AG04449 (cell line): ENCODE measurements at places on chromosomes 5 and 9.
A peak's percentile ranks its signal among the peaks of the same experiment; 100 is the strongest.

GRCh38 chr9:20322212-20322611 is 300.1 kb downstream of the MLLT3 start:
- no peak for DNase-seq

GRCh38 chr5:149415066-149415967 is 36.2 kb upstream of the IL17B start:
- no peak for DNase-seq

GRCh38 chr9:137136261-137136880 is 2.6 kb upstream of the GRIN1 start:
- DNase-seq = no peak

DNA sequence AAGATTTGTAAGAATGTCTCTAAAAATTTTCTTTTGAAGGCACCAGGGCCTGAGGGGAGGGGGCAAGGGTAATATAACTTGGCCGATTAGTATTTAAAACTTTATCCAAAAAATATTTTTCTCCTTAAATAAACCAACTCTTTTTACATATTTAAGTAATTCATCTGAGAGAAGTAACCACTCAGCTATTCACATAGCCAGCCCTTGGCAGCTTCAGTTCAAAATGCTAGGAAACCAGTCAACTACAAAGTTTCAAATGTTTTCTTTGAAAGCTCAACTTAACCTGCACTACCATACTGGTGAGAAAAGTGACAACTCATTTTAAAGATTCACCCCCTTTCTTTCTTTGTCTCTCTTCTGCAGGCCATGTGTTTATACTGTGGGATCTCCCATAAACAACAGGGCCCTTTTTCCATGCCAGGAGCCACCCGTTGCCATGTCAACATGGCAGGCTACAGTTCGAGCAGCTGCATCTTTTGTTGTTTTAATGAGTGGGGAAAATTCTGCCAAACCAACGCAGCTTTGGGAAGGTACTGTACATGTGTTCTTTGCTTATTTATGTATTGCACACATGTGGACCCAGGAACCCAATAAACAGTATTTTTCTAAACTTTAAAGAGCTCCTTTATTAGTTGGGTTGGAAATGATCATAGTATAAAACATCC is 46.3 kb downstream of the AOPEP start:
- no peak for DNase-seq

DNA sequence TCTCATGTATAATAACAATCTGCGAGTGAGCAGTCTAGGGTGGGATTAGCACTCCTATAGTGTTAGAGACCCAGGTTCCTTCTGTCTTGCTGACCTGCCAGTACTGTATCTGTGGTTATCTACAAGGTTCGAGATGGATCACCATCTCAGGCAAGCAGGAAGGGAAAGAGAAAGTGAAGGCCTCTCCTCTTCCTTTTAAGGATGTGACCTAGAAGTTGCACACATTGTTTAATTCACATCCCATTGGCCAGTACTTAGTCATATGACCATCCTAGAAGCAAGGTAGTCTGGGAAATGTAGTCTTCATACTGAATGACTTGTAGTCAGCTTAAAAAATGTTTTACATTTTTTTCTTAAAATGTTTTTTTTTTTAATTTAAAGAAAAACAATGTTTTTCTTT is 168.6 kb downstream of the CARTPT start:
- peak; percentile 82 for DNase-seq

- DNase-seq = no peak
Measured at GRCh38 chr5:155554500-155554899, 540.9 kb downstream of the KIF4B start.

GRCh38 chr5:76601470-76601869 is 21.7 kb downstream of the F2RL2 start:
- no peak for DNase-seq

GRCh38 chr9:98485706-98486105 is 223.0 kb downstream of the GABBR2 start:
- no peak for DNase-seq

DNA sequence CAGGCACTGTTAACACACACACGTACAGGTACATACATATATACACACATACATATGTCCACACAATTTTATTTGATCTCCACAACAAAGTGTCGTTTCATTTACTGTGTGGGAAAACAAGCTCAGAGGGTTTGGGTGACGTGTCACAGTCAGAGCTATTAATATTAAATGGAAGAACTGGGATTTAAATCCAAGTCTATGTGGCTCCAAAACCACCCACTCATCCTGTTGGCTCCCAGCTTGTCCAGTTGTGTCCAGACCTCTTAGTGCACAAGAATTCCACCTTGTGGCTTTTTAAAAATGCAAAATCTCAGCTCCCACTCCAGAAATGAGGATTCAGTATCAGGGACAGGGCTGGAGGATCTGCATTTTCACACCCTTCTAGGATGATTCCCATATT is 52.3 kb upstream of the PTPDC1 start:
- no peak for DNase-seq

DNA sequence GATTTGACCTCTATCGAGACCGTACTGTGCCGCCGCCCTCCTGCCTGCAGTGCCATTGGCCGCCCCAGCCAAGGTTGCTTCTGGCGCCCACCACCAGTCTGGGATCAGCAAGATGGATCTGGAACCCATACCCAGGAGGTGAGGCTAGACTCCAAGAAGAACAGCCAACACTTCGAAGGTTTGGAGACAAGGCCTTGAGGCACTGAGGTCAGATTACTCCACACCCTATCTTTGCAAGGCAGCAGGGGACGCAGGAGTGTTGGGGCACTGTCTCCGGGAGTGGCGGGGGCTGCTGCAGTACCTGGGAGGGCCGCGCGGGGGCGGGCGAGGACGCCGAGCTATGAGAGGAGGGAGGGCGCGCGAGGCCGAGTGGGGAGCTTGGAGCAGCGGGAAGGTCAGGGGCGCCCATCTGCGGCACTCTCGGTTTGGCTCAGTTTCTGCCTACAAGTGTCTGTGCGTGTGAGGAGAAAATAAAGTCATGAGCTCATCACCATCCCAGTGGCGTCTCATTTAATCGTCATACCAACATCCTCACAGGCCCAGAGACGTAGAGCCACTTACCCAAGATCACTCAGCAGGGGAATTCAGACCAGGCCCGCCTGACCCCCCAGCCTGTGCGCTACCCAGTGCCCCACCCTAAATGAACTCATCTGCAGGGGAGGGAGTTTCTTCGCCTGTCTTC is 20.5 kb upstream of the PSD2 start:
- no peak for DNase-seq

- DNase-seq = no peak
Measured at GRCh38 chr5:31148959-31149475, 44.5 kb upstream of the CDH6 start.

GRCh38 chr9:110650261-110650660 is 18.3 kb upstream of the MUSK start:
- DNase-seq = peak; percentile 50

- DNase-seq = peak; percentile 92
Measured at GRCh38 chr5:167730121-167730520, 561.3 kb upstream of the WWC1 start.
